ENCODE measurements at places on chromosomes 7 and 10.
A peak's percentile ranks its signal among the peaks of the same experiment; 100 is the strongest.

DNA sequence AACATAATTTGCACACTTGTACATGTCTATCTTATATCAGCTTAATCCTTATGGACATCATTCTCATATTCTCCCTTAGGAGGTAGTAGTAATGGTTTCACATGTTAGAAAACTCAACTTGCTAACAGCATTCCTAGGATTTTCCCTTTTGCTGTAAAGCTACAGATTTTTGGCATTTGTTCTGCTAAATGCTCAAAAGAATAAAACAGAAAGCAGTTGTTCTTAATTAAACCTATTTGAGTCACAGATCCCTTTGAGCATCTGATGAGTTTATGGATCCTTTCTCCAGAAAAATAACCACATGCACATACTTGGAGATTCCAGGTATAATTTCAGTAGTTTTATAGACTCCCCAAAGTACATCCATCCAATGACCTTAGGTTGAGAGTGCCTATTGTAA, 122.9 kb upstream of the BET1 start:
- no peak for DNase-seq

DNA sequence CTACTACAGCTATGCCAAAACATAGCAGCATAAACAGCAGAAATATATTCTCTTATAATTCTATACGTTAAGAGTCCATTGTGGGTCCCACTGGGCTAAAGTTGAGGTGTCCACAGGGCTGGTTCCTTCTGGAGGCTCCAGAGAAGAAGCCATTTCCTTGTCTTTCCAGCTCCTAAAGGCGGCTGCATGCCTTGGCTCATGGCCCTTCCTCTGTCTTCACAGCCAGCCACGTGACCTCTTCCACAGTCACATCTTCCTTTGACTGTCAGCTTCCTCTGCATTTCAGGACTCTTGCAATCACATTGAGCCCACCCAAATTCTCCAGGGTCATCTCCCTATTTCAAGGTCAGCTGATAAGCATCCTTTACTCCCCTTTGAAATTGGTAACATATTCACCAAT, 17.2 kb downstream of the NACAD start:
- no peak for DNase-seq

GRCh38 chr7:55546814-55547213, 25.5 kb downstream of the VOPP1 start:
- DNase-seq: no peak

- no peak for DNase-seq
Measured at GRCh38 chr10:24414597-24414996, 205.7 kb downstream of the KIAA1217 start.

- no peak for DNase-seq
Measured at GRCh38 chr10:133357285-133358161, at the start of gene FUOM. Gene FUOM, minus strand, starts transcription at chr10:133358019. Its CDS starts 12 bp downstream, at chr10:133358007.

- DNase-seq: no peak
Measured at GRCh38 chr10:12848439-12849173, 152.9 kb downstream of the CCDC3 start.

- no peak for DNase-seq
Measured at GRCh38 chr7:47737601-47738000, 155.7 kb upstream of the TNS3 start.

DNA sequence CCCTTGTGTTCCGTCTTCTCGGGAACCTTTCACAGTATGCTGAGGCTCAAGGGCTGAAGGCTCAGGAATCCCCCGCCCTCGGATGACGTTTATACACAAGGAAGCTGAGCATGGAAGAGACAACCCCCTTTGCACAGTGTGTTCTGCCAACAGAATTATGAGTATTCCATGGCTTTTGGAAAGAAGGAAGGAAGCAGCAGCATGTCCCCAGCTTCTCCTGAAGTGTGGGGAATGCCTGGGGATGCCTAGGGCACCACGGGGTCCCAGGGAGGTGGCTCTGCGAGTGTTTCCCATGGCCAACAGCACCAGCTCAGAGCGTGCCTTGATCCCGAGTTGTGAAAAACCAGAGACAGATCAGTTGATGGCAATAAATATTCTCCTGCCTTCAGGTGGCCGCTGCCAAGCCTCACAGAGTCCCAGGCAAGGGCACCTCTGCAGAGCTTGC, 88.8 kb upstream of the DDC start:
- no peak for DNase-seq

DNA sequence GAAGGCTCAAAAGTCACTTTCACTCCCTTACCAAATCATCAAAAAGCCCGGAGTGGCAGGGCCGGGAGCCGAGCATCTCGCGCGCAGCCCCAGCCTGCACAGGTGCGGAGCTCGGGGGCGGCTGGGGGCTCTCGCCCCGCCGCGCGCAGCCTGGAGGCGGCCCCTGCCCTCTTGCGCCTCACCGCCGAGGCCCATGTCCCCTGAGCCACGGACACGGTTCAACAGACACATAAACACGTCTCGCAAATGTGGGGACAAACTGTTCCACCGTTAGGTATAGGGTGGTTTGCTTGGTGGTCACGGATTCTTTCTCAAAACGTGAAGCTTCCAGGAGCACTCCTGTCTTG, 700 bp downstream of the GSAP start:
- DNase-seq: no peak

- DNase-seq: no peak
Measured at GRCh38 chr7:23216021-23216420, 30.6 kb upstream of the GPNMB start.

DNA sequence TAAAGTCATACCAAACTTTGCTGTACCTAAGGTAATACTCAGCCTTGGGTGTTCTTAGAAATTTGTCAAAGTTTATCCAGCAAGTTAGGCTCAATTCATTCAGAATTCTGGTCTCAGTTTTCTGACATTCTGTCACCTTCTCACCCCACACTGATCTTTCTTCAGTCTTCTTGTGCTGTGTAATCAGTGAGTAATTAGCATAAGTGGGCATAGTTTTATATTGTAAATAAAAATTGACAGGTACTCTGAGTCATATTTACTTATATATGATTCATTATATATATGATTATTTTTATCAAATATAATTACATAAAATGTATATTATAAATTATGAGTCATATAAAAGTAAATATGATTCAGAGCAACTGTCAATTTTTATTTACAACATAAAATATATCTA, 170.9 kb upstream of the MAGI2 start:
- DNase-seq: no peak

GRCh38 chr10:132885451-132886210, 56.7 kb downstream of the CFAP46 start:
- no peak for DNase-seq

- no peak for DNase-seq
Measured at GRCh38 chr7:46566097-46566774, 645.2 kb upstream of the IGFBP3 start.

DNA sequence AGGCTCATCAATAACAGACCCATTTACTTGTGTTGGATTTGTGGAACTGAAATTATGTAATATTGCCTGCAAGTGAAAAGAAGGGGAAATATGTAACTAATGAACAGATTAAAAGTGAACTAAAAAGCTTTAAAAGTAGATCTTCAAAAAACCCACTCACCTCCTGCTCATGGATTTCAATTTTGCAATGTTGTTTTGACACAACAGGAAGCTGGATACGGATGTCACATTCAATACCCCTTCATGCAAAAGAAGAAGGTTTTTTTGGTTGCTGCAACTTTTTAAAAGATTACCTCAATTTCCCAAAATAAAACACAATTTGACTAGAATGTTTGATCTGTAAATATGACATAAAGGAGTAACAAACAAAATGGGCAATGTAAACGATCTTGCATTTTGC, 3.3 kb downstream of the MKI67 start:
- no peak for DNase-seq

GRCh38 chr7:18666107-18666728, 170.7 kb downstream of the HDAC9 start:
- DNase-seq: no peak

- DNase-seq: no peak
Measured at GRCh38 chr10:4243651-4244050, 458.6 kb upstream of the KLF6 start.

DNA sequence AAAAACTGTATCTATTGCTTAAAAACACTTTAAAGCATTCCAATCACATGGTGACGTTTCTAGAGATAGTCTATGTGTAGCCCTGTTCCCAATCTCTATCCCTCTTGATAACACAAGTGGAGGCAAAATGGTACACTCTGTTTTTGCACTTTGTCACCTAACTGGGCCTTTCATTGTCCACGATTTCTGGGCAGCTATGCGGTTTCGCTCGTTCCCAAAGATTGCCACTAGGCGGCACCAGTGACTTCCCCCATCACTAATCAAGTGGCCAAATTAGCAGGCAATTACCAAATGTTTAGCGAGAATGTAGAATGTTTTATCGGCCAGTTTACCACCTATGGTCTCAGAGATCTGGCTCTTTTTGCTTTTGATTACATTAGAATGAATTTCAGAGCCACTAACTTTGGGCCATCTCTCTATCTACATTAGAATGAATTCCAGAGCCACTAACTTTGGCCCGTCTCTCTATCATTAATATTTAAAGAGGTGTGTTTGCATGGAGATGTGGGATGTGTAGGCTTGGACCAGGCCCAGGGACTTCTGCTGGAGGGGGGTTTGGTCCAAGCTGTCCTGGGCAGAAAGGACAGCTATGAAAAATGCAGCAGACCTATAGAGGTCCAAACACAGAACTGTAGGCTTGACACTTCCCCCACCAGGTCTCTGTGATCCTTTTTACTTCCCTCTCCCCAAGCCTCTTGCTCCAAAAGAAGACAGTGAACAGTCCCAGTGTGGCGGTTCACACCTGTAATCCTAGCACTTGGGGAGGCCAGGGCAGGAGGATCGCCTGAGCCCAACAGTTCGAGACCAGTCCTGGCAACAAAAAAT, 90.1 kb downstream of the EPC1 start:
- DNase-seq: peak; percentile 5

GRCh38 chr10:9254353-9254752, 1199.9 kb downstream of the GATA3 start:
- DNase-seq: no peak

DNA sequence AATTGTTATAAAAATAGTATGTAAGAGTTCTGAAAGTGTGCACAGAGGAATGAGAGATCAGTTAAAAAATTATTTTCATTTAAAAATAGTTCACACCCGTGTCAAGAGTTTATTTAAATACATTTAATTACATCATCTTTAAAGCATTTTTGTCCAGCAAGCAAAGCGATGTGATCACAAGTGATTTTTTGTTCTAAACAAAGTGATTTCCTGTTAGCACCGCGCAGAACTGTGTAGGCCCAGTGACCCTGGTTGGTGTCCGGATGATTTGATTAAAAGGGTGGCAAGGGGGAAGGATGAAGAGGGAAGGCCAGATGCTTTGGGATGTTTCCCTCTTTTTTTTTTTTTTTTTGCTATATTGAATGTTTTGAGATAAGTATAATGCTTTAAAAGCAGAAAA, 227.8 kb upstream of the PITRM1 start:
- no peak for DNase-seq

DNA sequence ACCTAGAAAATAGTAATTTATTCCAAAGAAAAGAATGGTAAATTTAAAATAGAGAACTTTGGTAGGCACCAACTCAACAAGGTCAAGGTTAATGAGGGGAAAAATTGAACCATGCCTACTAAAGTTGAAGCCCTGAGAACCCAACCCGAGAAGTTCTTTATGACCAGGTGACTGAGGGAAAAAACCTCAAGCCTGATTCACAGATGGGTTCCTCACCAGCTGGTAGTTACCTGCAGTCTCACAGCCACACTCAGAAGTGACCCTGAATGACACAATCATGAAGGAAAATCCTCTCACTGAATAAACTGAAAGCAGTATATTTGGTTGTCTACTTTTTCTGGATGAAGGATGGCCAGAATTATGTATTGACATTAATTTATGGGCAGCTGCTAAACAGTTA, 7.0 kb downstream of the C10orf67 start:
- no peak for DNase-seq

DNA sequence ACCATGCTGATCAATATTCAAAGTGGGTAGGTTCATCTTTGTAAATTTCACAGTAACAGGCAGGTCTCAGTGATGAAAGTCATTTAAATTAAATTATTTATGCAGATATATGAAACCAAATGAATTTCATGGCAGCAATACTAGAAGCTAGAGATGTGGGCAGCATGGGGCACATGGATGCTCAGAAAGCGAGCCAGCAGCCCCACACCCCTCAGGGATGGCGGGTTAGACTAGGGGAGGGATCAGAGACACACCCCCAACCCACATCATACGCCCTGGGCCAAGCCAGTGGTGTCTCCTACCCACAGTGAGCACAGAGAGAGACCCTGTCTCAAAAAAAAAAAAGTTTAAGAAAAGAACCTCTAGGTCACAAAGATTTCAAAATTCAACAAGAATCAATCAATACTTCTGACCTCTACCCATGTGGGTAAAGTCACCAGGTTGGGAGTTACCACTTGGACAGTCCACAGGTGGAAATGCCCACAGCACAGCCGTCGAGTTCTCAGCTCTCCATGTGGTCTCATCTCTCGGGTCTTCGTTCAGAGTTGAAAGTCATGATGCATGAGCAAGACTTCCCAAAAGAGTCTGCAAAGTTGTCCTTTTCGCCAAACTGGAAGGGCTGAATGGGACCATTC, 79.3 kb upstream of the PPP2R2D start:
- no peak for DNase-seq

DNA sequence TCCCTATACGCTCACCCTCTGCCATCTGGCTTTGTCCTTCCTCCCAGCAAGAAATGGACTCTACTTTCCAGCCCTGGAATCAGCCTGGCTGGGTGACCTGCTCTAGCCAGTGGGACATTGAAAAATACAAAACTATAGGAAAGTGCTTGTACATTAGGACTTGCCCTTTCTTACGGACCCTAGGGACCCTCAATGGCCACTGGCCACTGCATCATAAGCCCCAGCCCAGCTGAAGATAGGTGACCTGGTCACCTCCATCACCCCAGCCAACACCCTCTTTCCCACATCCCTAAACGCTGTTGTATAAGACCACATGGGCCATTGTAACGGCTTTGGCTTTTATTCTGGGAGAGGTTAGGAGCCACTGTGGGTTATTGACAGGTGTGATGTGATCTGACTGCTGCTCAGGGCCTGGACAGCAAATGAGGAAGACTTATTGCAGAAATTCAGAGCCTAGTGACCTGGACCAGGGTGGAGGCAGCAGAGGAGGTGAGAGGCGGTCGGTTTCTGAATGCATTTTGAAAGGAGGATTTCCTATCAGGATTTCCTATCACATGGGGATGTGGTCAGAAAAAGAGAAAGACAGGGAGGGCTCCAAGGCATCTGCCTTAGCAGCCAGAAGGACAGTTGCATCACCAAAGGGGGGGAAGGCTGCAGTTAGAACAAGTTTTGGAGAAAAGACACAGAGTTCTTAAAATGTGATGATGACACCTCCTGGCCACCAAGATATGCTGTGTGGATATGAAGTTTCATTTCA, 2.2 kb upstream of the LMBR1 start:
- no peak for DNase-seq

DNA sequence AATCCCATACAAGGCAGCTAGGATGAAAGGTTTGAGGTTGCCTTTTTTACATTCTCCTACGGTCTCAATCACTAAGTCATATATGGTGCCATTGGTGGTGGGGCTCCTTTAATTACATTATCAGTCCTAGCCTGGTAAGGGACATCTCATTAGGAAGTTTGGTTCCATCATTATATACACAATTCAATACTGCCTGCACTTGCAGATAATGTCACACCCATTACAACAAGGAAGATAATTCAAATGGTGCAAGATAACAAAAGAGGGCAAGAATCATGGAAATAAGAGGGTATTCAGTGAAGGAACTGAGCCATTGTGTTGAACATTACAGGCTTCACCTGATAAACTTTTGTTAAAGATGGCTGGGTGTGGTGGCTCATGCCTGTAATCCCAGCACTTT, 1.7 kb upstream of the TMEM248 start:
- no peak for DNase-seq

GRCh38 chr7:38409531-38409930, 136.1 kb upstream of the TARP start:
- DNase-seq: no peak

- DNase-seq: no peak
Measured at GRCh38 chr10:111015181-111015580, 61.6 kb upstream of the ADRA2A start.
